CD14-positive monocyte (primary cell): ENCODE measurements at places on chromosomes 1 and 21. TPM values are rescaled to one million over a fixed set of nuclear protein-coding genes. Genes with fewer than 3 reads are reported as not detected.

Gene CALML6
- polyA plus RNA-seq = not detected

Gene GFI1
- polyA plus RNA-seq = not detected

Gene ADPRS
- 13.4 and 15.2 TPM in 2 replicates for polyA plus RNA-seq

Gene TSACC
- 0.14 TPM in 1 of 2 replicates, not detected in the other for polyA plus RNA-seq

Gene DNAH14
- not detected for polyA plus RNA-seq

Gene MYBPH
- polyA plus RNA-seq = 0.52 TPM

Gene ESRRG
- not detected in 2 replicates for polyA plus RNA-seq

Gene SYNC
- 0.05 TPM for polyA plus RNA-seq

Gene CRP
- polyA plus RNA-seq = not detected

Gene OLIG2
- not detected for polyA plus RNA-seq

Gene CCDC185
- not detected in 2 replicates for polyA plus RNA-seq

DNA sequence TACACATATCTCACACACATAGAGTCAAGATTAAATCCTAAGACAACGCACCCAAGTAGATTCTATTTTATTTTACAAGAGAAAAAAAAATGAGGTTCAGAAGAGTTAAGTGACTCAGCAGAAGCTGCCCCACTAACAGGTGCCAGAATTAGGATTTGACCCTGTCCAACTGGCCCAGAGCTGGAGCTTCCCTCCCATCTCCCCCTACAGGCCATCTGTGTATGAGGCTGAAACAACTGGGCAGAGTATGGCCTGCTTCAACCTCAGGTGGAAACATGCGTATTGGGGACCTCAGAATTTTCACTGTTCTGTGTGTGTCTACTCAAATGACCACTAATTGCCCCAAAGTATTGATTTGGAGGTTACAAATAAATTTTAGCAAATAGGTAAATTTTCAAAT lies 29.9 kb downstream of the PSMG1 start:
- H3K4me1 ChIP-seq = no peaks in the 10 kb centered on the region
- no peak for DNase-seq
- H3K4me3 ChIP-seq = no peak overlapping the region
- no peaks in the 10 kb centered on the region for H3K36me3 ChIP-seq
- H3K27me3 ChIP-seq = no peaks in the 10 kb centered on the region

DNA sequence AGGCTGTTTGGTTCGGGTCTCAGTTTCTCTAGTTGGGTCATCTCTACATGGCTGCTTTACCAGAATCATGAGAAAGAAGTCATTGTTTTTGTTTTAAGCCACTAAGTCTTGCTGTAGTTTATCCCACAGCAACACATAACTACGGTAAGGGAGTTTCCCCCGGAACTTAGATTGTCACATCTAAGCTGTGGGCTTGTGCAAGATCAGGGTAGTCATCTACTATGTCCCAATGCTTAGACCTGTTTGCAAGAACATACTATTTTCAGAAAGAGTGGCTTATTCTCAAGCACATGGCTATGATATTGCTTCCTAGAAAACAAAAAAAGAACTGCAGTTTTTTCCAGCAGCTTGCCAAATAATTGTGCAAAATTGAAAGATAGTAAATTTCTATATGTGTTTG lies 18.0 kb upstream of the OLIG2 start:
- H3K27me3 ChIP-seq = no peaks in the 10 kb centered on the region
- DNase-seq = peak; percentile 98
- H3K36me3 ChIP-seq = no peaks in the 10 kb centered on the region
- no peak overlapping the region for H3K4me3 ChIP-seq

DNA sequence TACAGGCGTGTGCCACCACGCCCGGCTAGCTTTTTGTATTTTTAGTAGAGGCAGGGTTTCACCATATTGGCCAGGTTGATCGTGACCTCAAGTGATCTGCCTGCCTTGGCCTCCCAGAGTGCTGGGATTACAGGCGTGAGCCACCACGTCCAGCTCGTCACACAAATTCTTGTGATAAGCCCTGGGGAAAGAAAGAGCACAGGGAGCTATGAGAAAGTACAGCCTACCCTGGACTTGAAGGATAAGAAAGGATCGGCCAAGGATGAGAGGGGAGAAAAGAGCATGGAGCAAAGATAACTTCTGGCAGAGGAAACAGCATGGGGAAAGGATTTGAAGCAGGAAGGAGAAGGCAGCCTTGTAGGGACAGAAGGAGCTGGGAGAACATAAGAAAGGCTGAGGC lies 29.2 kb downstream of the SESN2 start:
- no peak overlapping the region for H3K4me3 ChIP-seq
- H3K4me1 ChIP-seq = peaks cover 16% of the 10 kb centered on the region
- no peaks in the 10 kb centered on the region for H3K27me3 ChIP-seq
- no peak for DNase-seq
- no peaks in the 10 kb centered on the region for H3K36me3 ChIP-seq
- H3K27ac ChIP-seq = no peak overlapping the region

GRCh38 chr21:45266518-45267389 lies 20.9 kb downstream of the POFUT2 start:
- H3K4me3 ChIP-seq = no peak overlapping the region
- no peak for DNase-seq
- H3K27ac ChIP-seq = no peak overlapping the region
- H3K27me3 ChIP-seq = no peaks in the 10 kb centered on the region
- peaks cover 72% of the 10 kb centered on the region for H3K36me3 ChIP-seq
- no peaks in the 10 kb centered on the region for H3K4me1 ChIP-seq

DNA sequence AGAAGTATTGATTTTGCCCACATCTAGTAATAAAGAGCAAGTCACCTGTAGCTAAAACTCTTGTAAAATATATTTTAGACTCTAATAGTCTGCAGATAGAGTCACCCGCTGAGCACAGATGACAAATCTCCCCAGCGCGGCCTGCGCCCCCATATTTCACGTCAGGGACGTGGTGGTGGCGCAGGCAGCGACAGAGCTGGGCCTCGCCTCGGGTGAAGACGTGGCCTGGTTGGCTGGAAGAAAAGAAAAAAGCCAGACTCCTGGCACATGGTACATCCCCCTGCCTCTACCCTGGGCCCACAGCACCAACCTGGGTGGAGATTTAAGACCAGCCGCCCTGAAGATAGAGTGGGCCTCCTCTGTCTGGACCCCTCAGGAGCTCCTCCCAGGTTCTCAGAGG lies 6.0 kb upstream of the DMBX1 start:
- H3K36me3 ChIP-seq = no peaks in the 10 kb centered on the region
- peaks cover 67% of the 10 kb centered on the region for H3K27me3 ChIP-seq
- no peak overlapping the region for H3K4me3 ChIP-seq
- peaks cover 6% of the 10 kb centered on the region for H3K4me1 ChIP-seq
- H3K27ac ChIP-seq = no peak overlapping the region

DNA sequence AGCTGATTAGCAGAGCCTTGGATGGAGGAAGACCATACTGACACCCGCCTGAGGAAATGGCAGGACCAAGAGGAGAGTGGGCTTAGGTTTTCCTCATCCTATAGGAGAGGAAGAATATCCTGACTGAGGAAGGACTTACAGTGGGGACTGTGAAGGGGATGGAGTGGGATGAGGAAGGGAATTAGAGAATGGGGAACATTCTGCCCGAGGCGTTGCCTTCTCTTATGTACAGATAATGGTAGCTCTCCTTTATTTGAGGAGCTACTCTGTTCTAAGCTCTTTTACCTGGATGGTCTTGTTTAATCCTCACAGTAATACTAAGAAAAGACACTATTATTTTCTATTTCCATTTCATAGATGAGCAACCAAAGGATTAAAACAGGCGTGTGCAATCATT lies 56.0 kb downstream of the OLFML3 start:
- no peak overlapping the region for H3K4me3 ChIP-seq
- peaks cover 47% of the 10 kb centered on the region for H3K4me1 ChIP-seq
- no peak overlapping the region for H3K27ac ChIP-seq
- no peak for DNase-seq
- H3K36me3 ChIP-seq = no peaks in the 10 kb centered on the region

DNA sequence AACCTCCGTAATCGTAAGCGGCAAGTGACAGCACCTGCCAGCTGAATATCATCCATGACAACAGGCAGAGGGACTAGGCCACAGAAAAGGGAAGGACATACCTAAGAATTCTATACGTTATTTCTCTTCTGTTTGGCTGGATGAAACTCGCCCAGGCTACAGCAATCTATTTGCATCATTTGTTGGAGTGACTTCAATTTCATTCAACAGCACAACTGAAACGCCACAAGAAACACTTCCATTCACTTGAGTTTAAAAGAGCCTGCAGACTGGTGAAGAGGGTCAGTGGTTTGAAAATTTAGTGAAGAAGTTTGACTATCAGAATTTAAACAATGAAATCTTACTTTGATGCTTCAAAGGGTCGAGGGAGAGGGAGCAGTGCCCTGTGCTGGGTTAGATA lies 378.7 kb downstream of the LMO4 start:
- no peak overlapping the region for H3K4me3 ChIP-seq
- H3K27ac ChIP-seq = no peak overlapping the region
- DNase-seq = no peak
- H3K27me3 ChIP-seq = no peaks in the 10 kb centered on the region

DNA sequence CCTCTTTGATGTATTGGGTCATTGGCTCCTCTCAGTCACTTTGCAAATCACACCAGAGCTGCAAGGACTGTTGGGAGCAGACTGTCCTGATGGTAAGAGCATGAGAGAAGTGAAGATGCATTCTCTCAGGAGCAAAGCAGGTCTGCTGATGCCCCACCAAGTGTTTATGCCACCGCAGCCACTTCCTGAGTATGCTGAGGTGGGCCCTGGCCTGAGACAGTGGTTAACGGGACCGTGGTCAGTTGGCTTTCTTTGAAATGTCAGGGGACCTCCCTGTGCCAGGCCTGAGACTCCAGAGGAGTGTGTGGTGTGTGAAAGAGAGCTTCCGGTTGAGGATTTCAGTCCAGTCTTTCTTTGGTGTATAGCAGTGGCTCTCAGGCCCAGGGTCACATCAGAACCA lies 79.4 kb downstream of the SPATA46 start:
- no peaks in the 10 kb centered on the region for H3K4me1 ChIP-seq
- H3K27me3 ChIP-seq = peaks cover 4% of the 10 kb centered on the region
- H3K27ac ChIP-seq = no peak overlapping the region
- DNase-seq = no peak
- no peaks in the 10 kb centered on the region for H3K36me3 ChIP-seq

- H3K36me3 ChIP-seq = no peaks in the 10 kb centered on the region
- H3K27ac ChIP-seq = no peak overlapping the region
- DNase-seq = no peak
- no peak overlapping the region for H3K4me3 ChIP-seq
- H3K4me1 ChIP-seq = no peaks in the 10 kb centered on the region
These were observed 51.2 kb downstream of the PIK3R3 start for GRCh38 chr1:46081206-46081605.

DNA sequence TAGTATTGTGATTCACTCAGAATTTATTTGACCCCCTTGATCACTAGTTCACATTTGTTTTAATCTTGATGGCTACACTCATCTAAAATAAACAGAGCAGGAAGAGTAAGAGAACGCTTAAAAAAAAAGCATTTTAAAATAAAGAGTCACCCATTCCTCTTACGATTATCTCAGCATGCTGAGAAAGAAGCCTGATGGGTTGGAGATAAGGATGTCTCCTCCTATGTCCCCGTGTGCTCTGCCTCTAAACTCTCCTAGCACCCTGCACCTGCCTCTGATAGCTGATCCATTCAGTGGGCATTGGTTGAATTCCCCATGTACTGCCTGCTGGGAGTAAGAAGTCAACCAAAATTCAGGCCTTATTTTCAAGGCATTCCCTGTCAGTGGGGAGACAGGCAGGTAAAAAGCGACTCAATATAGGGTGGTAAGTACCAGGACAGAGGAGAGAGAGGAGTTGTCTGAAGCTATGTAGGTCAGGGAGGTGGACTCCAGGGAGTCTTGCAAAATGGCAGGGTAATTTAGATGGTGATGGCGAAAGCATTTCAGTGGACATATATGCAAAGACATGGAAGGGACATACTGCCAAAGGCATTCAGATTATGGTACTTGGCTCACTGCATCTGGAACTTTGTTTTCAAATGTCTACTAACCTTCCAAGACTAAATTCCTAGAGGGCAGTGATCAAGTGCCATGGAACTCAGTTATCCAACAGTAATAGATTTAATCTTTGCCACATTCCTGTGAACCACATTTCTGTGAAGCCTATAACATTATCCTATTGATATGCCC lies 18.4 kb downstream of the ELAVL4 start:
- H3K4me1 ChIP-seq = no peaks in the 10 kb centered on the region
- H3K27ac ChIP-seq = no peak overlapping the region
- no peaks in the 10 kb centered on the region for H3K36me3 ChIP-seq
- H3K4me3 ChIP-seq = no peak overlapping the region
- no peaks in the 10 kb centered on the region for H3K27me3 ChIP-seq
- DNase-seq = no peak

GRCh38 chr21:46229133-46229922 lies 754 bp upstream of the LSS start:
- peak overlapping the region; percentile 31 for H3K4me3 ChIP-seq
- peaks cover 18% of the 10 kb centered on the region for H3K36me3 ChIP-seq
- peaks cover 17% of the 10 kb centered on the region for H3K4me1 ChIP-seq
- DNase-seq = no peak

DNA sequence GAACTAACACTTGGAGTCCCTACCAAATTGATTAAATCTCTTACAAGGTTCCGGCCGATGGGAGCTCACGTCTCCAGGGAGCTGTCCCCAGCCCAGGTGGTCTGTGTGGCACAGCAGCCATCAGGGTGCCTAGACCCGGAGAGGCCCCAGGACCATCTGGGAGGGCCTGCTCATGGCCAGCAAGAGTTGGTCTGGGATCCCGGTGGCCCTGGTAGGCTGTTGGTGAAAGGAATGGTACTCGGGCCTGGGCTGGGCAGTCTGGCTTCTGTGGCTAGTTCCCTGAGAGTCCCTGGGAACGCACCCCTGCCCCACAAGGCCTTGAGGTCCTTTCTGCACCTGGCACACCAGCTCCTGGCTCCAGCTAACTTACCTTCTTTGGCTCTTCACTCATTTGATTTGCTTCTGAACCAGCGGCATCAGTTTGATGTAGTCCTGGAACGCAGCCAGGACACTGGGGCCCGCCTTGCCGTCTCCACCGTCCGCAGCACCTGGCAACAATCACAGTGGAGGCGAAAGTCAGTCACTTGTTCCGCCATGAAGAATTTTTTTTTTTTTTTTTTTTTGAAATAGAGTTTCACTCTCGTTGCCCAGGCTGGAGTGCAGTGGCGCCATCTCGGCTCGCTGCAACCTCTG lies 62.5 kb downstream of the SCCPDH start:
- no peaks in the 10 kb centered on the region for H3K27me3 ChIP-seq
- no peaks in the 10 kb centered on the region for H3K36me3 ChIP-seq
- peaks cover 34% of the 10 kb centered on the region for H3K4me1 ChIP-seq
- H3K4me3 ChIP-seq = no peak overlapping the region
- H3K27ac ChIP-seq = no peak overlapping the region

DNA sequence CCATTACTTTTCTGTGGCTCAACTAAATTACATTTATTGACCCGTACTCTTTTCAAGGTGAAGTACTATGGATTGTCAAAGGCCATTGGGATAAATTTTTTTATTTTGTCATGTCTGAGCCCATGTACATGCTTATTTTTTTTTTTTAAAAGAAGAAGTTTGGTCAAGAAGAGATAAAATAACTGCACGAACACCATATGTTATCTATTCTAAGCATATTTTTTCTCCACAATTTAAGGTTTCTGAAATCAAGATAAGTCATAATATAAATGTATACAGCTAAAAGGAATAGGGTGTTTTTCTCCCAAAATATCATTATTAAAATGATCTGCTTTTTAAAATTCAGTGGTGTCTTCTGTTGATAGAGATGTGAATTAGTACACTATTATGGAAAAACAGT lies 35.0 kb upstream of the SH2D1B start:
- no peaks in the 10 kb centered on the region for H3K27me3 ChIP-seq
- no peak overlapping the region for H3K4me3 ChIP-seq
- DNase-seq = no peak
- no peaks in the 10 kb centered on the region for H3K36me3 ChIP-seq
- no peak overlapping the region for H3K27ac ChIP-seq
